Activated CD4-positive, alpha-beta T cell treated with anti-CD3 and anti-CD28 coated beads, Interleukin-2, amount 10 ng/mL, durations not matched to agents 24 days and 14 days (primary cell): ENCODE measurements at places on chromosomes 5 and 9. TPM values are rescaled to one million over a fixed set of nuclear protein-coding genes. Genes with fewer than 3 reads are reported as not detected.

DNA sequence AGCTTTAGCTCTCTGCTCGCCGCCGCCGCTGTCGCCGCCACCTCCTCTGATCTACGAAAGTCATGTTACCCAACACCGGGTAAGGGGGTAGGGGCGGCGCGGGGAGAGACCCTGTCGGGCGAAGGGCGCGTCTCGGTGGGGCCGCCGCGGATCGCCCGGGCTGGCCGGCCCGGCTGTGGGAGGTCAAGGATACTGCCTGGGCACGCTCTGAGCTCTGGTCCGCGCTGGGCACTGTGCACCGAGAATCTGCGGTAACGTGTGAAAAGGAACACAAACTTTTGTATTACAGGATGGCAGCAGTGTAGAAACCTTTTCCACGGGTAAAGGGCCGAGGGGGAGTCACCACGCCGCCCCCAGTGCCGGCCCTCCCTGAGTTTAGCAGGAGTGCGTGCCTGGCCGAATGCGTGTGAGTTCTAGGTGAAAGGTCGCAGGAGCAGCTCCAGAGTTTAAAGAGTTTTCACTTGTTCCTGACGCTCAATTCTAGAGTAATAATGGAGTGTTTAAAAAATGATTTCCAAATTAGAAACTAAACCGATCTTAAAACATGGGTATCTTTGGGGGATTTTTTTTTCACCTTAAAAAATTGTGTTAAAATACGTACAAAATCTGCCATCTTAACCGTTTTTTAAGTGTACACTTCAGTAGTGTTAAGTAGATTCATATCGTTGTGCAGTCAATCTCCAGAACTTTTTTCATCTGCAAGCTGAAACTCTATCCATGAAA, at the start of gene HSDL2:
Gene HSDL2, plus strand, starts transcription at position 7 of the 723 bp plus-strand sequence. Its CDS starts 56 bp downstream, at position 63.
- H3K4me1 ChIP-seq: peaks cover 42% of the 10 kb centered on the region
- H3K36me3 ChIP-seq: no peaks in the 10 kb centered on the region

- peaks cover 8% of the 10 kb centered on the region for H3K27me3 ChIP-seq
- peak; percentile 74 for DNase-seq
- no peaks in the 10 kb centered on the region for H3K4me1 ChIP-seq
- H3K36me3 ChIP-seq: no peaks in the 10 kb centered on the region
- H3K27ac ChIP-seq: no peak overlapping the region
These were observed 70.4 kb upstream of the CTSV start for GRCh38 chr9:97109194-97109811.

GRCh38 chr9:113387560-113388230, 10.9 kb upstream of the HDHD3 start:
- no peaks in the 10 kb centered on the region for H3K27me3 ChIP-seq
- H3K27ac ChIP-seq: no peak overlapping the region
- no peaks in the 10 kb centered on the region for H3K4me1 ChIP-seq
- H3K36me3 ChIP-seq: peaks cover 21% of the 10 kb centered on the region
- H3K4me3 ChIP-seq: no peak overlapping the region

DNA sequence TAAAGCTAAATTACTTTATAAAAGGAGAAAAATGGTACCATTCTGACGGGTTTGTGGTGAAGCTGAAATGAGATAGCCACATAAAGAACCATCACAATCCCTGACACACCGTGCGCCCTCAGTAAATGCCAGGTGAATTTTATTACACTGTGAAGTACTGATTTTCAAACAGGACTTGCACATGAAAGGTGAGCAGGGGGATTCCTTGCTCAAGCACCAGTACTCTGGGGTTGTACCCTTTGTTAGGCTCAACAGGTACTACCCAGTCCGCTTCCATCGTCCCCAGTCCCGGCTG, 419 bp upstream of the RABGAP1 start:
- peak overlapping the region; percentile 89 for H3K27ac ChIP-seq
- no peaks in the 10 kb centered on the region for H3K27me3 ChIP-seq
- DNase-seq: no peak
- H3K4me1 ChIP-seq: peaks cover 26% of the 10 kb centered on the region

GRCh38 chr5:179959641-179960040, 51.9 kb upstream of the TBC1D9B start:
- H3K27ac ChIP-seq: no peak overlapping the region
- no peaks in the 10 kb centered on the region for H3K4me1 ChIP-seq
- DNase-seq: no peak
- H3K27me3 ChIP-seq: no peaks in the 10 kb centered on the region

DNA sequence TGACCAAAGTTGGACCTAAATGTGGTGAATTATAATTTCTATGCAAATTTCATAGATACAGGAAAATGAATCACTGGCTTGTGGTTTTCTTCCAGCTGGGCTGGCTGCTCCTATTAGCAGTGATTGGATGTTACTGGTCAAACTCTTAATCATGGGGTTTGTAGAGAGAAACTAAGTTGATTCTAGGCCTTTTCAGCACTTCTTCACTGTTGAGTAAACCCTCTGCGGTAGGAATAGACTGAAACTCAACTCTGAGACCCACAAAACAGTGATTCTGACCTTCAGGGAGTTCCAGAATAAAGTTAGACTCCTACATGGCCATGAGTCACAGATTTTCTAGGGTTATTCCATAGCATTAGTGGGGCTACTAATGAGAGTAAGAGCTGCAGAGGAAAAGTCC, 47.9 kb upstream of the FKTN start:
- DNase-seq: no peak
- H3K4me3 ChIP-seq: no peak overlapping the region
- no peaks in the 10 kb centered on the region for H3K36me3 ChIP-seq
- no peaks in the 10 kb centered on the region for H3K27me3 ChIP-seq
- H3K27ac ChIP-seq: no peak overlapping the region

- H3K4me3 ChIP-seq: no peak overlapping the region
- DNase-seq: no peak
- H3K27me3 ChIP-seq: no peaks in the 10 kb centered on the region
- no peak overlapping the region for H3K27ac ChIP-seq
- H3K4me1 ChIP-seq: peaks cover 23% of the 10 kb centered on the region
These were observed 24.7 kb upstream of the NR3C1 start for GRCh38 chr5:143428155-143428554.

DNA sequence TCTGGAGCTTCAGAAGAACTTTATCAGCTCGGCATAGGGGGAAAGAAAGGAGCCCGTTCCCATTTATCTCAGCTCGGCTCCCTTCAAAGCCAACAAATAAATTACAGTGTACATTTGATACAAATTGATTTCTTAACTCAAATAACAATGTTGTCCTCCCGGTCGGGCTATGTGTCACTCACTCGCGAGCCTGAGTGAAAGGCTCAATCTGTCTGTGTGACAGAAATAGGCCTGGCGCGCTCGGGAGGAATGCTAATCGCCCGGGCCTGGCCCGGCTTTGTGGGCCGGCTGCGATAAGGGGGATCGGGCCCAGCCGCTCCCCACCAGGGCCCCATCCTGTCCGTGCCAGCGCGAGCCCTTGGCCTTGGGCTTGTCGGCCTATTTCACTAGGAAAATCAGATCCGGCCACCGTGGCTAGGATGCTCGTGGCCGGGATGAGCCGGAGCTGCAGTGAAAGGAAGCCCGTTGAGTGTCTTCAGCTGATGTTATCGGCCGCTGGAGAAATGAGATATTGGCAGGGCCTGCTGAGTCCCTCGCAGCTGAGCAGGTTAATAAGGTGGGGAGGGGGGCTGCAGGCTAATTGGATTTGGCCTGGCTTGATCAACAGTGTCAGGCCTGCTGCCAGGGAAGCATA, 258.7 kb downstream of the IRX1 start:
- no peak overlapping the region for H3K27ac ChIP-seq
- DNase-seq: no peak
- no peak overlapping the region for H3K4me3 ChIP-seq
- no peaks in the 10 kb centered on the region for H3K36me3 ChIP-seq
- H3K4me1 ChIP-seq: no peaks in the 10 kb centered on the region

DNA sequence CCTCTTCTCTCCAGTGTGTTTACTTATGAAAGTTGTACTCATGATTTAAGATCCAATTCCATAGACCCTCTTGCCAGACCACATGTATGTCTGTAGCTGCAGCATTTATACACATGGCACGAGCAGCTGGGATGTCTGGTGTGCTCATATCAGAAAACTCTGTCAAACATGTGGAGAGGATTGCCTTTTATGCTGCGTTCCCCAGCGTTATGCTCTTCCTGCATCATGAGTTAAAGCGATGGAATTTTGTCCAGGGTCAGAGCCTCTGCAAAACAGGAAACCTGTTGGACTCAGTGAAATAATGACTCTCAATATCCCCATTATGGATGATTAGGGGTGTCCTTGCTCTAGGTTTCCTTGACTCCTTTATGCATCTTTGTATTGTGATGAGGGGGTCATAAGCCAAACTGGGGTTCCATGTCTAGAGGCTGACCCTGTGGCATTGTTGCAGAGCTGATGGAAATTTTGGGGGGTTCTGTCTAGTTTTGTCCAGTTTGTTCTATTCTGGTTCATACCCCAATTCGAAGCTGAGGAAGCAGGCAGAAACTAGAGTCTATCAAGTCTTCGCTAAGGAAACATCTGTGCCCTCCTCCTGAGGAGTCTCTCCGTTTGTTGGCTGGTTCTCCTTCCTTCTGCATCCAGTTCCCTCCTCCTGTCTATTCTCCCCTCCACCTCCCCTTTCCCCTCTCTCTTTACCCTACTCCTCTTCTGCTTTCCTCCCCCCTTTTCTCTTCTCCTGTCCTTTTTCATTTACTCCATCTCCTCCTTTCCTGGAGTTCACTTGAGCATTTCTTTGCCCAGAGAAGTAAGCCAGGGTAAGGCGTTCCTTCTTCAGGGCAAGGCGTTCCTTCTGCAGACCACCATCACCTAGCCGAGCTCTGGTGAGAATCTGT, 252.8 kb downstream of the MAST4 start:
- H3K27ac ChIP-seq: no peak overlapping the region
- no peak for DNase-seq
- peaks cover 11% of the 10 kb centered on the region for H3K36me3 ChIP-seq
- H3K4me1 ChIP-seq: peaks cover 21% of the 10 kb centered on the region
- no peak overlapping the region for H3K4me3 ChIP-seq

DNA sequence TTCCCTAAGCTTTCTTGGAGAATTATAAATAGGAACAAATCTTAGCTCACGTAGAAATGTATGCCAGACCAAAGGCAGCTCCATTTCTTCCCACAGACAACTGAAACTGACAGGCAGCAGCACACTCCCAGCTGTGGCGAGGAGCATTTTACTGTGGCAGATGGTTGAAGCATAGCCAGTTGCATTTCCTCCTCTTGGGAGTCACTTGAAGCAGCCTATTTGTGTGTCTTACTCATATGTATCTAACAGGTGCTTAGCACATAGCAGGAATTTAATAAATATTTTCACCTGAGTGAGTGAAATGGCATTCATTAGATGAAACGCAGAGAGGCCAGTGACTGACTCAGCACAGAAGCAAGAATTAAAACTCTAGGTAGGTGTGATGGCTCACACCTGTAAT, 12.3 kb upstream of the MTMR12 start:
- DNase-seq: no peak
- H3K4me1 ChIP-seq: peaks cover 4% of the 10 kb centered on the region
- no peak overlapping the region for H3K4me3 ChIP-seq
- H3K36me3 ChIP-seq: no peaks in the 10 kb centered on the region

DNA sequence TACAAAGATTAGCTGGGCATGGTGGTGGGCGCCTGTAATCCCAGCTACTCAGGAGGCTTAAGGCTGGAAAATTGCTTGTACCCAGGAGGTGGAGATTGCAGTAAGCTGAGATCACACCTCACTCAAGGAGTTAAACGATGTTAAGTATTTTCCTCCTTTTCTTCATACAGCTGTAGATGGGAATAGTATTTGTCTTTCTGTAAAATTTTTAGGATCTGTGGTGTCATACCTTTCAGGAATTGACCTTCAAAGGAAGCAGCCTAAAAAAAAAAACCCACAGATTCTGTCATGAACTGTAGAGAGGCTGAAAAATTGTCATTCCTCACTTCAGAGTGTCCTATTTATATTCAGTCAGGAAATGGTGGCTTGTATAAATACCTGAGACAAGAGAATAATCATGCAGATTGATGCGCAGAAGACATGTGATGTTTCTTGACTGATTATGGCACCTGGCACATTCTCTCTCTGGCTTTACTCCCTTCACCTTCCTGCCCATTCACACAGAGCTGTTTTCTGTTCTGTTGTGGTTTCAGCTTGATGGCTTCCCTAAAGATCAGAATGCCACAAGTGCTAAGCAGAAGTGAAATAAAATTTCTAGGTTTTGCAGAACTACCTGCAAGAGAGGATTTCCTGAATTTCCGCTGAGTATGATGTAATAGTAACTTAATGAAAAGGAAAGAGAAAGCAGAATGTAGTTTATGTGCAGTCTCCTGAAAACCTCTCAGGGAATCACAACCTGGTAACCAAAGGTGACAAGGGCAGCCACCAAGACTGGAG, 3.8 kb downstream of the IFNA1 start:
- peaks cover 36% of the 10 kb centered on the region for H3K27me3 ChIP-seq
- peaks cover 10% of the 10 kb centered on the region for H3K4me1 ChIP-seq
- H3K36me3 ChIP-seq: no peaks in the 10 kb centered on the region
- DNase-seq: peak; percentile 77

Gene GRIN3A
- not detected in 2 replicates for total RNA-seq

Gene ANKRD34B
- total RNA-seq: not detected in 2 replicates

Gene ORM2
- not detected in 2 replicates for total RNA-seq

Gene HMHB1
- total RNA-seq: not detected in 2 replicates

Gene FOXD4L4
- not detected in 2 replicates for total RNA-seq

Gene PPP3R2
- not detected in 2 replicates for total RNA-seq

Gene STING1
- total RNA-seq: 198 and 201 TPM in 2 replicates

Gene MYMK
- not detected in 2 replicates for total RNA-seq
